Activated naive CD4-positive, alpha-beta T cell treated with anti-CD3 and anti-CD28 coated beads, Interleukin-2, amount 10 ng/mL, durations not matched to agents 5 hours and 36 hours (primary cell): ENCODE measurements at places on chromosomes 5 and 9. TPM values are rescaled to one million over a fixed set of nuclear protein-coding genes. Genes with fewer than 3 reads are reported as not detected.

The CA9 gene
- not detected for total RNA-seq

The CCL28 gene
- total RNA-seq = 18.6 TPM

The ANXA2R gene
- total RNA-seq = 32.0 TPM

The BARHL1 gene
- not detected for total RNA-seq

The APBA1 gene
- total RNA-seq = 0.35 TPM

The SPATA31C1 gene
- not detected for total RNA-seq

The POLR1E gene
- total RNA-seq = 29.0 TPM

The HINT1 gene
- 298 TPM for total RNA-seq

The SCGB3A2 gene
- not detected for total RNA-seq

The HRH2 gene
- total RNA-seq = 34.5 TPM

The NEK6 gene
- total RNA-seq = 14.1 TPM

The BTNL3 gene
- total RNA-seq = not detected

The CTXN3 gene
- not detected for total RNA-seq

The OR1L6 gene
- total RNA-seq = not detected

The PCDHA6 gene
- not detected for total RNA-seq

The CYFIP2 gene
- 612 TPM for total RNA-seq

The HTR1A gene
- not detected for total RNA-seq

The HK3 gene
- total RNA-seq = not detected

The FRMPD1 gene
- not detected for total RNA-seq

The PIP5KL1 gene
- 1.2 TPM for total RNA-seq

The HAVCR1 gene
- 4.3 TPM for total RNA-seq

The LMAN2 gene
- total RNA-seq = 103 TPM

The CENPP gene
- 14.1 TPM for total RNA-seq

The ABCA2 gene
- 42.6 TPM for total RNA-seq

The MPDZ gene
- total RNA-seq = not detected

The LHX6 gene
- not detected for total RNA-seq

The RMRP gene
- total RNA-seq = 11,936 TPM

The CERT1 gene
- 26.9 TPM for total RNA-seq

The CDC25C gene
- 11.1 TPM for total RNA-seq

The NTRK2 gene
- 0.23 TPM for total RNA-seq

The UIMC1 gene
- total RNA-seq = 56.0 TPM

The FAM151B gene
- total RNA-seq = 0.23 TPM

The CATSPER3 gene
- 1.1 TPM for total RNA-seq

The C5orf46 gene
- total RNA-seq = not detected

The KCNT1 gene
- total RNA-seq = not detected

The ADRB2 gene
- total RNA-seq = 0.83 TPM

The GCNT4 gene
- 2.0 TPM for total RNA-seq

The CDH9 gene
- not detected for total RNA-seq

The ADGRV1 gene
- not detected for total RNA-seq

The OR1J4 gene
- not detected for total RNA-seq

The RAB24 gene
- 43.8 TPM for total RNA-seq

The GPR150 gene
- 1.8 TPM for total RNA-seq
